Left forelimb (tissue), 1 donor: ENCODE measurements at places on chromosomes 16 and 17.

DNA sequence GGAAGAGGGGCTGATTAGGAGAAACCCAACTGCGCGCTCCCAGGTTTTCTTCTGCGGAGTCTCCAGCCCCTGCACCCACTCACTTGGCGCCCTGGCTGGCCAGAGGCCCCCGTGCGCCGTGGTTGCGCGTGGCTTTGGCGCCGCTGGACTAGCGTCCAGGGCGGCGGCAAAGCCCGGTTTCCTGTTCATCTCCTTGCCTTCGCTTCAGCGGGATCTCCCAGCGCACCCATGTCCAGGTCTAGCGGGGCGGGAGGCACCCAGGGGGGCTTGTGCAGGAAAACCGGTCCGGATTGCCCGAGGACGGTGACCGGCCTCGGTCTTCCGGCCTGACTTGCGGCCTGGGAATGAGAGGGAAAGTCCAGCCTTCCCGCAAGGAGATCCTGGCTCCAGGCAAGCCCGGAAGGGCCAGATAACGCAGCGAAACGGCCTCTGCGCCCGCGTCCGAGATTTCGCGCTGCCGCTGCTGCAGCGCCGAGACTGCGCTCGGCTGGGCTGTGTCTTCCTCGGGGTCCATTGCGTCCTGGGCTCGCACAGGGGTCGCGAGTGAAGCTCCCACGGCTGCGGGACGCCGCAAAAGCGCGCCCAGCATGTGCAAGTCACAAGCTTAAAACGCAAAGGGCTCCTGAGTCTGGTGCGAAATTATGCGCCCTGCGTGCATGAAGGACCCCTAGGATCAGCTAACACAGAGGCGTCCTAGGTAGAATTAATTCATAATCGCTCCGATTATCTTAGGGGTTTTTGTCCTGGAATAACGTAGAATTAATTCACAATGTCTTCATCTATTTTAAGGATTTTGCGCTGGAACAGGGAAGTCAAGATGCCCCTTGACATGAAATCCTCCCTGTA, 5.7 kb downstream of the FOXF1 start:
- no peak for DNase-seq

- no peak for DNase-seq
Observed at GRCh38 chr17:10631048-10631700, 25.9 kb downstream of the MYH3 start.

- no peak for DNase-seq
Observed at GRCh38 chr16:76946879-76947278, 244.1 kb upstream of the MON1B start.

GRCh38 chr16:79599256-79599836, 1.2 kb downstream of the MAF start:
- DNase-seq, result peak; percentile 79

DNA sequence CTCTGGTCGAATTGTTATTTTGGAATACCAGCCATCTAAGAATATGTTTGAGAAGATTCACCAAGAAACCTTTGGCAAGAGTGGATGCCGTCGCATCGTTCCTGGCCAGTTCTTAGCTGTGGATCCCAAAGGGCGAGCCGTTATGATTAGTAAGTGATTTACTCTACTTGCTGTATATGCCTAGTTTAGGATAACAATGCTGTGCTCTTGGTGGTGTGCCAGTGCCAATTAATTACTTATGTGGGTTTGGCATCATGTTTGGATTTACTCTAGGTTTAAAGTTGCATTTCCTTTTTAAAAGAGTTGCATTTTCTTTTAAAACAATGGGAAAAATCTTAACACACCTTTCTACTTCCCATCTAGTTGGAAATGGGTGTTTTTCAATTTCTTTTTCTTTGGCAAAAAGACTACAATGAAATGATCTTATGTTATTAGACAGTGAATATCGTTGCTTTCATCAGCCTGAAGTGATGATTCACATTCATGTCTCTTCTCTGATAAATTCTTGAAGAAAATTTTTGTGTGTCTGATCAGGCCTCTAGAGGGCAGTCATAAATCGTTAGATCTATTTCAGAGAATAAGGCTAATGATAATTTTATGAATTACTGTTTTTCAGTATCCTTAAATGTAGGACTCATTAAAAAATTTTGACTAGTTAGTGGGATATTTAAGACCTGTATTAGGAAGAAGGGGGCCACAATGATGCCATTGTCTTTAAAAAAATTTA, 5.6 kb downstream of the SF3B3 start:
- no peak for DNase-seq

DNA sequence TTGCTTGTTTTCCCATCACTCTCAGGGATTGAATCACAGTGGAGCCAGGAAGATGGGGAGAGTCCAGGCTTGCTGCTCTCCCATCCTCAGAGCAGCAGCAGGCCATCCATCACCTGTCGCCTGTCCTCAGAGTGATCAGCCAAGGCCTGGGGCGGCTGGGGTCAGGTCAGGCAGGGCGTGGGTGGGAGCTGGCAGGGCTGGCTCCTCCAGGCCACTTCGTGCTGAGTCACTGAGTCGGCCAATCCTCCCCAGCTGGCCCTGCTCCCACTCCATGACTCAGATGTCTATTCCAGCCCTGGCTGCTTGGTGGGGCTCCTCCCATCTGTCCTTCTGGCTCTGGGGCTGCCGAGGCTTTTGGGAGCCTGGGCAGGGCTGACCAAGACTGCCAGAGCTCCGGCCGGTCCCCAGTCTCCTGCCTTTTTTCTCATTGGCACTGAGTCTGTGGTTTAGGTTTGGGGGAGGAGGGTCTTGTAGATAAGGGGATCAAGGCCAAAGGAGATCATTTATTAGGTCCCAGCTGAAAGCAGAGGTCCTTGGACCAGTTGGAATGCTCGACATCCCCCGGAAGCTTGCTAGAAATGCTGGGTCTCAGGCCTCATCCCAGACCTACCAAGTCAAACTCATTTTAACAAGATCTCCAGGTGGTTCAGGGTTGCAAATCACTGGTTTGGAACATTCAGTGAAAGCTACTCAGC, 72.7 kb downstream of the ABCC1 start:
- peak; percentile 87 for DNase-seq

- no peak for DNase-seq
Observed at GRCh38 chr17:3695723-3696411, at the start of gene P2RX5. P2RX5 (minus strand) TSS chr17:3696155; CDS start chr17:3696005, 150 bp downstream.

DNA sequence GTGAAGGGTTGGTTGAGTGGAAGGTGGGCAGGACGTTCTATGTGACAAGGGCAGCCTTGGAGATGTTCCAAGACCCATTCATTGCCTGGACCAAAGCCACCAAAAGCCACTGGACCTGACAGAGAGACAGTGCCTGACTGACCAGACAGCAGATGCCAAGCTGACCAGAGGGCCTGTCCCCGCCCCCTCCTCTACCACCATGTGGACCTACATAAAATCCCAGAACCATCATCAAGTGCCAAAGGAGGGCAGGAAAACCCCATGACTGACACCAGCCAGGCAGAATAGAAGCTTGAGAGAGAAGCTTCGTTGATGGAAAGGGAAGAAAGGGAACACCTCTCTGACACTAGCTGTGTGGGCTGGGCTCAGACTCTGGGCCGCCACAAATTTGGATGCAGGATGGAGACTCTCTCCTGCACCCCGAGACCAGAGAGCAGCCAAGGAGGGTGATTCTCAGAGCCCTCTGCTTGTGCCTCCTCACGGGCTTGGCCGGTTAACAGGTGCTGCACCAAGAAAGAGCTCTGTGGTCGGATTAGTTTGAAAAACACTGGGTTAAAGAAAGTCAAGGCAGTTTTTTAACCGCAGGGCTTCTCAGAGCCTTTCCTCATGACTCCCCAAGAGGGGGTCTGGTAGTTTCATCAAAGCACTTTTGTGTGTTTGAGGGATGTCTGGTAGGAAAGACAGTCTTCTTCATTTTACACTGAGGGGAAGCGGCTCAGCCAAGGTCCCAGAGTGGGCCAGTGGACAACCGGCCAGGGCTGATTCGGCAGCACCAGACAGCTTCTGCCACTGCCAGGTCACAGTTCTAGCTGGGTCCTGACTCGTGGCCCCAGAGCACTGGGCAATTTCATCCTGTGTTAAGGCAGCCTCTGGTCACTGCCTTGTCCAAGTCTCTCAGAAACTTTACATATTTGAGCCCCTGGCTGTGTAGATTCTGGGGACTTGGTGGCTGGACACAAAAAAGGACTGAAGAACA, 1.7 kb downstream of the TNFRSF13B start:
- DNase-seq, result no peak

GRCh38 chr17:68205808-68206720, 41.8 kb upstream of the AMZ2 start:
- DNase-seq, result no peak

- no peak for DNase-seq
Observed at GRCh38 chr17:57890857-57891232, 41.0 kb upstream of the MRPS23 start.

DNA sequence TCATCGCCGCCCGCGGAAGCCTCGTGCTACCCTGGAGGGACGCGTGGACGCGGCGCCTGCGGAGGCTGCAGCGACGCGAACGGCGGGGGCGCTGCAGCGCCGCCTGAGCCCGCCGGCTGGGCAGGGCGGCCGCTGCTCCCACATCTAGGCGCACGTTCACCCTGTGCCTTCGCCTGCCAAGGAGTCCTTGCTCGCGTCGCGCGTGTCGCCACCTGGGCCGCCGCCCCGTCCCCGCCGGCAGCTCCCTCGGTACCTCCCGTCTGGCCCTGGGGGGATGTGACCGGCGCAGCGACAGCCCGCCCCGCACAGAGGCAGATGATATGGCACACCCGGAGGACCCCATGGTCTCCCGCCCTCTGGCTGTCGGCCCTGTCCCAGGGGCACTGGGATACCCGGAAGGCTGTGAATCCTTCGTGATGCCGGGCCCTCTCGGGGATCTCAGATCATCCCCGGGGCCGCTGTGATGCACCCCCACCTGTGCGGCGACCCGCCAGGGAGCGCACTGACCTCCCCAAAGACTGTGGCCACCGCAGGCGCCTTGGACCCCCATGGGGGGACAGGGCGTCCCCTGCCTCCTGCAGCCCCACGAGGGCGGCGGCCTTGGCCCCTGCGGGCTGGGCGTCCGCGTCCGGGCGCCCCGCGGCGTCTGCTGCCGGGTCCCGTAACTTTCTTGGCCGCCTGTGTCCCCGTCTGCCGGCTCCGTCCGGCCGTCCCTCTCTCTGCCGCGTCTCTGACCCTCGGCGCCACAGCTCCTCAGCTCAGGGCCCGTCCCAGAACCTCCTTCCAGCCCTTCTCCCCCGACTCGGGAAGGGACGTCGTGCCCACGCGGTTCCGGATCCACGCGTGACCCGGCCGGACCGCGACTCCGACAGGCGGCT, 689 bp upstream of the TBC1D24 start:
- no peak for DNase-seq

GRCh38 chr17:8188263-8188839, 1.6 kb downstream of the BORCS6 start:
- DNase-seq, result no peak

- no peak for DNase-seq
Observed at GRCh38 chr16:27743963-27744362, 194.0 kb downstream of the KATNIP start.

DNA sequence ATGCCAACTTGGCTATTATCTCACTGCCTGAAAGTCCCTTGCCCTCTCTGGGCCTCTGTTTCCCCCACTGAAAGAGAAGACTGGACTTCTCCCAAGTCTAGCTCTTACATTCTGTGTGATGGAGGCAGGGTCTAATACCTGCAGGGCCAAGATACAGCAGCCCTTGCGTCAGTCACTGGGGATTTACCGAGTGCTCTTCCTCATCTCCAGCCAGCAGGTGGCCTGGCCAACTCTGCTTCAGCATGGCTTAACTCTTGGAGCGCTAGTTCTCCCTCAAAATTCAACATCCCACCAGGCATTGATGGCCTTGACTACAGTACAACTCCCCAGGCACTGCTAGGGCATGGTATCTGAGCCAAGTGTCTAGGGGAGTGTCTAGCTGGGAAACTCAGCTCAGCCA, 19.9 kb upstream of the MTMR4 start:
- DNase-seq, result no peak

- no peak for DNase-seq
Observed at GRCh38 chr17:11241611-11242226, 706 bp downstream of the SHISA6 start.

DNA sequence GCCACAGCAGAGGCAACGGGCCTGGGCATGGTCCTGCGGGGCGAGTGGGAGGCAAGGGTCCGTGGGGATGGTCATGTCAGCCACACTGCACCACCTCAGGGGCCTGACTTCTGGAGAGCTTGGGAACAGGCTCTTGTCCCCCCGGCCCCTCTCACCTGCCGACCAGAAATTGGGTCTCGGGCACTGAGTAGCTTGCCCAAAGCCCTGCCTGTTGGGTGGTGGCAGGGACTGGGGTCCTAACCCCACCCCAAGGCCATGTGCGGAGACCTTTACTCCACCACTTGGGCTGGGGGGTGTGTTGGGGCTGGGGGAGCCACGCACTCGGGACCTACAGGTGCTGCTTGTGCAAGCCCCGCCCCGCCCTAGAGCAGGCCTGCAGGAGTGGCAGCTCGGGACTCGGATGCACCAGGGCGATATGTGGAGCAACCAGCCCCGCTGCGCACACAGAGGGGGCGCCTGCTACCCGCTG, 24.2 kb upstream of the CHMP6 start:
- no peak for DNase-seq

GRCh38 chr17:59858167-59858816, 34.5 kb downstream of the TUBD1 start:
- no peak for DNase-seq

- peak; percentile 49 for DNase-seq
Observed at GRCh38 chr16:50517450-50518252, 30.5 kb upstream of the NKD1 start.
